Activated naive CD4-positive, alpha-beta T cell treated with Interleukin-2 at 50 U/mL for 16 hours (primary cell): ENCODE measurements at places on chromosomes 4 and X.

GRCh38 chrX:117291760-117292159 is 824.9 kb downstream of the KLHL13 start:
- DNase-seq: no peak

DNA sequence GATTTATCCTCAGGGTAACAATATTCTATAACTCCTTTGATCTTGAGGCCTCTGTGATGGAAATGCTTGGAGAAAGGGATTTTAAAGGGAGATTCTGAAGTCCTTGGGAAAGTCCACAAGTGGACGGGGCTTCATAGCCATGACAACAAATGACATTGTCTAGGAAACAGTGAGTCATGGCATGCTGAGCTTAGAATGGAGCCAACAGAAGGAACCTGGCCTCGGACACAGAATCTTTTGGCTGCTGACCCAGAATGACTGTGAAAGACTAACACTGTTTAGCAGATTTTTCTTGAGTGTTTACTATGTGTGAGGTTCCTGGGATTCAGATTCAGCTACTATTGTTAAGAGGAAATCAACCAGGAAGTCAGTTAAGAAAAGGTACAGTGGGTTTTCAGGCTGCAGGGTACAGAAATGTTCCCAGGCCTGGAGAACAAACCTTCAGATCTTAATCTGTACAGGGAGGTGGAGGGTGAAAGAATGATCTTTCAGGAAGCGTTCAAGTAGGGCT is 18.1 kb upstream of the CXCL2 start:
- DNase-seq: no peak

DNA sequence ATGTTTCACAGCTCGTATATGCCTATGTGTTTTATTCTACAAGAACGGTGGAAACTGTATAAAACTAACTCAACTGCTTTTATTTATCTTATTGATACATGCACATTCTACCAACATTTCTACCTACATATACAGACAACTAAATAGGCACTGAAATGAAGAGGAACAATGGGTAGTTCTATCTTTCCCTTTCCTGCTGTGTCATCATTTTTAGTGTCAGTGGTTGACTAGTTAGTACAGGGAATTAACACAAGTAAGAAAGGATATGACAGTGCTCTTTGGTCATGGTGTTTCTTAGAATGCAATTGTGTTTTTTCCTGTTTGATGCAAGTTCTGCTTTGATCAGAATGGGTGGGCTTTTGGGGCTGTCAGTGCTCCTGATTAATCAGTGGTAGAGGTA is 293.8 kb upstream of the CTSO start:
- no peak for DNase-seq

DNA sequence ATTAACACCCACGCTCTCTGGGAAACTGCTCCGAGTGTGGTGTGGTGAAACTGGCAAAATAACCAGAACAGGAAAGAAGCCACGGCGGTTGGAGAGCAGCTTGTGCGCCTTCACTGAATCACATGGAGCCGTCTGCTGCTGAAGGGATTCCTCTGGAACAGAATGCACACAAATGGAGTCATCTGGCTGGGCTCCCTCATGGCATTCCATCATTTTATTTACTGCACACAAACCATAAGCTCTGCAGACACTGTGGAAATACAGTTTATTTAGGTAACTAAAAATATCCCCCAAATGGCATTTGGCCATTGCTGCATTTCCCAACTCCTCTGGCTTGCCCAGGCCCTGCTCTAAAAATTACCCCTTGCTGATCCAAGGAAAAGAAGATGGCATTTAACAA is 187.0 kb upstream of the S100G start:
- DNase-seq: no peak

- DNase-seq: no peak
These were observed 130.3 kb upstream of the PDLIM3 start for GRCh38 chr4:185665655-185666054.
